ENCODE measurements at places on chromosomes 7 and 10. TPM values are rescaled to one million over a fixed set of nuclear protein-coding genes. Genes with fewer than 3 reads are reported as not detected.

ABCB4 gene
- not detected for total RNA-seq

SFMBT2 gene
- total RNA-seq: 0.66 TPM

PIP gene
- total RNA-seq: not detected

GATA3 gene
- 1.4 TPM for total RNA-seq

ANXA8 gene
- not detected for total RNA-seq

AKR1B1 gene
- 186 TPM for total RNA-seq

GPR141 gene
- not detected for total RNA-seq

KIF11 gene
- total RNA-seq: 83.2 TPM

ALOX5 gene
- total RNA-seq: not detected

POP7 gene
- total RNA-seq: 36.7 TPM

TMEM229A gene
- not detected for total RNA-seq

GIMAP8 gene
- 75.3 TPM for total RNA-seq

RADIL gene
- 0.80 TPM for total RNA-seq

CYP3A7 gene
- 0.07 TPM for total RNA-seq

MBL2 gene
- total RNA-seq: not detected

NKX2-3 gene
- total RNA-seq: 2.4 TPM

NRF1 gene
- 14.6 TPM for total RNA-seq

FBXL13 gene
- 1.3 TPM for total RNA-seq

CPVL gene
- not detected for total RNA-seq

TMEM176B gene
- not detected for total RNA-seq

KDM7A gene
- 9.6 TPM for total RNA-seq

ATRNL1 gene
- total RNA-seq: not detected

TRPV6 gene
- total RNA-seq: not detected

TACC2 gene
- 23.4 TPM for total RNA-seq

GARIN1A gene
- 0.53 TPM for total RNA-seq

CPA2 gene
- not detected for total RNA-seq

NUTM2B gene
- 0.27 TPM for total RNA-seq

MAT1A gene
- not detected for total RNA-seq

PON1 gene
- total RNA-seq: not detected

ANXA8L1 gene
- not detected for total RNA-seq

COL26A1 gene
- total RNA-seq: not detected

STEAP2 gene
- 8.2 TPM for total RNA-seq

PDE1C gene
- total RNA-seq: 0.43 TPM

ZNF804B gene
- not detected for total RNA-seq

TRPV5 gene
- not detected for total RNA-seq

All from thoracic aorta endothelial cell (primary cell).